Occipital lobe (tissue), 3 donors: ENCODE measurements at places on chromosomes 7 and 10.

DNA sequence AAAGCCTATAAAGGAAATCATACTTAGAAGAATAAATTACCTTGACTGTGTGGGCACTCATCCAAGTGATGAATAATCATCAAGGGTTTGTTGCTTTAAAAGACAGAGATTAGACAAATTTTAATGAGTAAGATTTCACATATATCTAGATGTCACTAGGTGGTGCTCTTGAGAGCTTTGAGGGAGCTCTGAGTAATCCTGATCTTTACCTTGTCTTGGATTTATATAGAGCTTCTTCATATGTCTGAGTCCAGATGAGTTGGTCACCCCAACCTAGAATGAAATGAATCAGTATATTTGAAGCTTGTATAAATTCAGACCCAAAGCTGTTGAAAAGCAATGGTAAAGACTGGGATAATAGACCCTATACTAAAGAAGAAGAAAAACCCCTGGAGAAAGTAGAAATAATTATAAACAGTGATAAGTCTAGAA is 3.7 kb downstream of the AGR2 start:
- no peak for DNase-seq

DNA sequence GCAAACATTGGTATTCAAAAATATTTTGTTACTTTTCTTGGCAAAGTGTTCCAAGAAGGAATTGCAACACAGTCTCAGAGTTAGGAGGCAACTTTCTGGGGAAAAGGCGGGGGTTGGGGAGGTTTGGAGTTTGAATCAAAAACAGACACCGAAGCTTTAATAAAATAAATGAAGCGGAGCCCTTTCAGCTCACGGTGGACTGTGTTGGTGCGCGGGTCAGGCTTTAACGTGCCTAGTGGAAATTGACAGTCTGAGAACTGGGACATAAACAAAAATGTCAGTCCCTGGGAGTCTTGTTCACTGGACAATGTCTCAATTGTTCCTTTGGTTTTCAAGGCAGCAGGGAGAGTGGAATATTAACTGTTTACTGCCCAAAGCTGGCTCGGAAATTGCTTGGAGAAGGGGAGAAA is 109.3 kb downstream of the TCF7L2 start:
- DNase-seq, result no peak

GRCh38 chr10:128914681-128915080 is 552.4 kb upstream of the MGMT start:
- no peak for DNase-seq

GRCh38 chr7:25842201-25842733 is 309.7 kb upstream of the NFE2L3 start:
- DNase-seq, result no peak

- DNase-seq, result no peak
Measured at GRCh38 chr7:39130857-39131526, 153.3 kb downstream of the POU6F2 start.

DNA sequence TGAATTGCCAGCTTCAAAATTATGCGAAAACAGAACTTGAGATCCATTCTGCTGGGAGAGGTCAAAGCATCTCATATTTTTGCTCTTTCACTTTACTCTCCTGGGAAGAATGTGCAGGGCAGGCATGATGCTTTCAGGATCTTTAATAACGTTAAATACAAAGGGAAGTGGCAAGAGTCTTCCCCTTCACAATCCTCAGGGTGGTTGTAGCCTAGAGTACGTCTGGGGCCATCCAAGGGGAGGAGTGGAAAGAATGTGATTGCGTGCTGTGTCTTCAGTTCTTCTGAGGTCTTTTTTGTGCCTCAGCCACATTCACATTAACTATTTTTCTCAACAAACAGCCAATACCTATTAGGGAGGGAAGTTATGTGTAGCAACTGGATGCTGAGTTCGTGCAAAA is 207.3 kb downstream of the HGF start:
- DNase-seq, result no peak

DNA sequence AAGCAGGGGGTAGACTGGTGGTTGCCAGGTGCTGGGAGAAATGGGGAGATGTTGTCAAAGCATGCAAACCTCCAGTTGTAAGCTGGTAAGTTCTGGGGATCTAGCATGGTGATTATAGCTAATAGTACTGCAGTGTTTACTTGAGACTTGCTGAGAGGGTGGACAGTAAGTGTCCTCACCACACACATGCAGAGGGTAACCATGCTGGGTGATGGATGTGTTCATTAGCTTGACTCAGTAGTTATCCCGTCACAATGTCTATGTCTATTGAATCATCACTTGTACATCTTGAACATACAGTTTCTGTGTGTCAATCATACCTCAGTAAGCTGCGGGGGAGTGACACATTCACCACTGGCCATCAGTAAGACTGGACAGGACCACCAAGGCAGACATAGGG is 42.1 kb downstream of the GSDME start:
- no peak for DNase-seq

DNA sequence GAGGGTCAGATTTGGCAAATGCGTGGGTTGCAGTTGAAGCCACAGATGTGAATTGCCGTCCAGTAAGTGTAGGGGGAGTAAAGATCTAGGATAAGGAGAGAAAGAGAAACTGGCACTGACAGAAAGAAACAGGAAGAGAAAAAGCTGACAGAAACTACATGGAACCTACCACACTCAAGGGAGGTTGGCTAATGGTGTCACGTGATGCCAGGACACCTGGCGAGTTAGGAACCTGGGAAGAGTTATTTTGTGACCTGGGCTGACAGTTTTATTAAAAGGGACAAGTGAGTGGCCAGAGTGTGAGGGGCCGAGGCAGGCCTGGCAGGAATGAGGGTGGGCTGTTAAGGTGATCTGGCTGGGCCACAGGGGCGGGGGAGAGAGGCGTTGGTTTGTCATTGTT is 188.7 kb downstream of the ADARB2 start:
- no peak for DNase-seq

DNA sequence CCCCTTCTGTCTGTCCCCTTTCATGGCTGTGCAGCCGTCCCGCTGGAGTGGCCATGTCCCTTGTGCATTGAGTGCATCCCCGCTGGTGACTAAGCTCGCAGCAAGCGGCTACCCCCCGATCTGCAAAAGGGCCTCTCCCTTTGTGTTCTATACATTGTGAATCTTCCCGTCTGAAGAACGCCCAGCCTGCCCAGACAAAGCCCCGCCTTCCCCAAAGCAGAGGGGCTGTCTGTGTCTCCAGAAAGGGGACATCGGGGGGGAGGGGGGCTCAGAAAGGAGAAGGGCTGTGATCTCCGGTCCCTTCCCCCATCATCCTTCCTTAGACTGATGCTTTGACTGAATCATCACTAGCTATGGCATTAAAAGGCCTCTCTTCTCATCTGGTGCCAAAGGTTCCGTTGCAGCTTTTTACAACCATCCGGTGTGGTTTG is 11.9 kb downstream of the NPTX2 start:
- DNase-seq, result no peak

GRCh38 chr7:24438232-24438631 is 135.0 kb upstream of the PALS2 start:
- DNase-seq, result no peak

DNA sequence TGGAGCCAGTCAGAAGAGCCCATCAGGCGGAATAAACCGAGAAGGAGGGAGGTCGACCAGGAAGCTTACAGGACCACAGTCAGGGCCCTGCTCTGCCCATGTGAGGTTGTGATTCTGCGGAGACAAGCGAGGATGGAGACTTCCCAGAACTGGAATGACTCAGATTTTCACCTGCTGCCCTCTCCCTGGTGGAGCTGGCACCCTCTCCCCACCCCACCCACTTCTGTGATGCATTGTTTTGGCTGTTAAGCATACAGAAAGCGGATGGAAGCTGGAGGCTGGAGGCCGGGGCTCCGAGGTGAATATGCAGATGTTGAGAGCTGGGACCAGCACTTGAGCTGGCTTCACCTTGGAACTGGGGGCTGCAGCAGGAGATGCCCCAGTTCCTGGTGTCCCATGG is 57.4 kb downstream of the NPTX2 start:
- no peak for DNase-seq

DNA sequence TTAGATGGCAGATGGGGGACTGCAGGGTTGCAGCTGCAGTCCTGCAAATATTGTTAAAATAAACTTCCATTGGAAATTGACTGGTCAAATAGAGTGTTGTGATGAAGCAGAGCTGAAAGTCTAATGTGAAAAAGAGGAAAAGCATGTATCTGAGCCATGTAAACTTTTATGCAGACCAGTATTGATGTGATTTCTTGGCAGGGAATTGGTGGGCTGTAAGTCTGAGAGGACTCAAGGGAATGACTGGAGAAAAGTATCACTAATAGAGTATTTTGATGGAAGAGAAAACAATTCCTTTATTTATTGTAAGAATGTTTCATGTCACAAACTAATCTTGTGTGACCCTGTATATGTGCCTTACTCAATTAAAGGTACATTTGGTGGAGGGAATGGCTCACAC is 155.5 kb downstream of the PPP1R9A start:
- DNase-seq, result no peak

DNA sequence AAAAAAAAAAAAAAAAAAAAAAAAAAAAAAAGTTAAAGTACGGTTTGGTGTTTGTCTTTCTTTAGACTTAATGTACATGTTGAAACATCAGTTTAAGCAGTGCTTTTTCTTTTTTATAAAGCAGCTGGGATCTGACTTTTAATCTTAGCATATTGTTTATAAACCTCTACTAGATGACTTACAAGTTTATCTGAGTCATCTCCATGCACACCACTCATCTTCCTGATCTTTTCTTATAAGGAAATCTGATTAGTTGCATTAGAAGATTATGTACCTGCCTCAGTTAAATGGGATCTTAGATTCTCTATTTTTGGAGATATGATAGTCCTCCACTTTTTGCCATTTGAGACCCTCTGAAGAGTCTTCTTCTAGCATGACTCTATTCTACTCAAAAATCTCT is 391.9 kb upstream of the LRGUK start:
- DNase-seq, result no peak

- no peak for DNase-seq
Measured at GRCh38 chr10:118594392-118595063, 920 bp downstream of the PRLHR start.

- DNase-seq, result no peak
Measured at GRCh38 chr7:20700453-20701227, 85.2 kb downstream of the ABCB5 start.
